Body of pancreas (tissue), 4 donors: ENCODE measurements at places on chromosomes 13 and 19.
A peak's percentile ranks its signal among the peaks of the same experiment; 100 is the strongest.

DNA sequence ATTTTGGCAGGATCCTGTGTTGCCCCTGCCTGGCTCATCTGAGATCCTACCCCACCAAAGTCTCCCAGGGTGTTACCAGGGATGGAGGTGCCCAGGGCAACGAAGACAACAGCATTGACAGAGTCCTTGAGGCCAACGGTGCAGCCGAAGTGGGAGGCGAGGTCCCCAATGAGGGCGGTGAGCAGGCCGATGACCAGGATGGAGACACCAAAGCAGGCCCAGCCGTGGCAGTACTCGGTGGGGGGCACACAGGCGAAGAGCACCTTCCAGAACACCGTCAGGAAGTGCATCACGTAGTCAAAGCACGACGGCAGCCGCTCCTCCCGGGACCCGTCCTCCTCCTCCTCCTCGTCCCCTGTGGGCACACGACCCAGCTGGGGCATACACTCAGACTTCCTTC is 12.8 kb upstream of the MEIS3 start:
- no peaks in the 10 kb centered on the region for H3K36me3 ChIP-seq
- no peak overlapping the region for H3K27ac ChIP-seq
- peaks cover 22% of the 10 kb centered on the region for H3K4me1 ChIP-seq
- DNase-seq: no peak
- no peak overlapping the region for H3K4me3 ChIP-seq
- H3K27me3 ChIP-seq: no peaks in the 10 kb centered on the region

DNA sequence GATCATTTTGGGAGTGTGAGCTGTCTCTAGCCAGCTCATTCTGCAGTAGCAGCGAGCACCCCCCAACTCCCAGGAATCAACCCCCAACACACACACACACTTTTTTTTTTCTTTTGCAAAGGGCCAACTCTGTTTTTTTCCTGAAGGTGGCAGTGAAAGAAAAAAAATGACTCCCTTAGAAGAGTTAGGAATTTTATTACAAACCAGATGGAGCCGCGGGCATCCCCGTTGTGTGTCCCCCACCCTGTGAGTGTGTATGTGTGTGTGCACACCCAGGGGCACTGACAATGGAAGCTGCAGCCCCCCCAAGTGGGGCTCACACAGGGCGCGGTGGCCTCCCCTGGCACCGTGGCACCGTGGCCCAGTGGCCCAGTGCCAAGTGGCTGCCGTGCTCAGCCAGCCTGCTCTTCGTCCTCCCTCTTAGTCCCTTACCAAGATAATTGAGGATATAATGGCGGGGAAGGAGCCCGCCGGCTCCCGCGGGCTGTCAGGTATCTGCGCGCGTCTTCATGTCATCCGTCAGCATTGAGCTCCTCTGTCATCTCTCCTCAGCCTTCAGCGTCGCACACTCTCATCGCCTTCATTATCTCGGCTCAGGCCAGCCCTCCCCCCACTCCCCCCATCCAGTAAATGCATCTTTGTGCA is 314.1 kb downstream of the ZNF536 start:
- no peak overlapping the region for H3K27ac ChIP-seq
- H3K36me3 ChIP-seq: no peaks in the 10 kb centered on the region
- H3K4me1 ChIP-seq: peaks cover 5% of the 10 kb centered on the region
- H3K27me3 ChIP-seq: peaks cover 5% of the 10 kb centered on the region
- no peak for DNase-seq

DNA sequence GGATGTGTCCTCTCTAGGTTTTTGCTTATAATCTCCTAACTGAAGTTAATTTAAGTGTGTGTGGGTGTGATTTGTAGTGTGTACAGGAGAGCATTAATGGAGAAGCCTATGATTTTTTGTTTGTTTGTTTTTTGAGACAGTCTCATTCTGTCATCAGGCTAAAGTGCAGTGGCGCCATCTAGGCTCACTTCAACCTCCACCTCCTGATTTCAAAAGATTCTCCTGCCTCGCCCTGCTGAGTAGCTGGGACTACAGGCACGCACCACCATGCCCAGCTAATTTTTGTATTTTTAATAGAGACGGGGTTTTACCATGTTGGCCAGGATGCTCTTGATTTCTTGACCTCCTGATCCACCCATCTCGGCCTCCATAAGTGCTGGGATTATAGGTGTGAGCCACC is 20.6 kb downstream of the ZNF701 start:
- H3K36me3 ChIP-seq: no peaks in the 10 kb centered on the region
- DNase-seq: no peak
- no peaks in the 10 kb centered on the region for H3K27me3 ChIP-seq
- H3K27ac ChIP-seq: no peak overlapping the region

DNA sequence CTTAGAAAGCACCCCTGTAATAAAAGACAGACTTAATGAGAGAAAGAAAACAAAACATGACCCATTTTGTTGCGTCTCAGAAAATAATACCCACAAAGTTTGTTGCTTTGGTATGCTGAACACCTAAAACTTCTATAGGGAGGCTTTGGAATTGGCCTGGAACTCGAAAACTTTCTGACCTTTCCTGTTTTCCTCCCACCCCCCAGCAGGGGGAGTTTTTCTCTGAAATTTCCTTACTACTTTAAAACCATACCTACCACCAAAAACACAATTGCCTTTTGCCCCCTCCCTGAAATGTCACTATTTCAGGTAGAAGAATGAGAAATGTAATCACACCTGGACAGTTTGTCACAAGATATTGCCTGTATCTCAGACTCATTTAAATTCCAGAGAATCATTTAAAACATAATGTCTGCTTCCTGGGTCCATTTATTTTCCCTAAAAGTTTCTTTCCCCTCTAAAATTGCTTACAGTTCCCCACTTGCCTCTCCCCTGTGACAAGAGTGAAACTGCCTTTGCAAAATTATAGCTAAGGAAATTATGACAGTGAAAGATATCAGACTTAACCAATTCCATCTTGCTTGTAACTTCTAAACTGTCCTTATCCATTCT is 2700.2 kb downstream of the PCDH9 start:
- no peak overlapping the region for H3K4me3 ChIP-seq
- H3K4me1 ChIP-seq: no peaks in the 10 kb centered on the region
- no peak overlapping the region for H3K27ac ChIP-seq
- H3K36me3 ChIP-seq: no peaks in the 10 kb centered on the region
- no peaks in the 10 kb centered on the region for H3K27me3 ChIP-seq

- no peaks in the 10 kb centered on the region for H3K36me3 ChIP-seq
- no peak overlapping the region for H3K27ac ChIP-seq
- DNase-seq: no peak
- no peak overlapping the region for H3K4me3 ChIP-seq
- no peaks in the 10 kb centered on the region for H3K27me3 ChIP-seq
- peaks cover 13% of the 10 kb centered on the region for H3K4me1 ChIP-seq
Observed at GRCh38 chr19:29815231-29815630, 3.4 kb downstream of the CCNE1 start.

- H3K27ac ChIP-seq: no peak overlapping the region
- no peaks in the 10 kb centered on the region for H3K36me3 ChIP-seq
- H3K4me3 ChIP-seq: no peak overlapping the region
- H3K27me3 ChIP-seq: no peaks in the 10 kb centered on the region
- no peaks in the 10 kb centered on the region for H3K4me1 ChIP-seq
Observed at GRCh38 chr19:31554360-31554759, 205.1 kb upstream of the TSHZ3 start.

DNA sequence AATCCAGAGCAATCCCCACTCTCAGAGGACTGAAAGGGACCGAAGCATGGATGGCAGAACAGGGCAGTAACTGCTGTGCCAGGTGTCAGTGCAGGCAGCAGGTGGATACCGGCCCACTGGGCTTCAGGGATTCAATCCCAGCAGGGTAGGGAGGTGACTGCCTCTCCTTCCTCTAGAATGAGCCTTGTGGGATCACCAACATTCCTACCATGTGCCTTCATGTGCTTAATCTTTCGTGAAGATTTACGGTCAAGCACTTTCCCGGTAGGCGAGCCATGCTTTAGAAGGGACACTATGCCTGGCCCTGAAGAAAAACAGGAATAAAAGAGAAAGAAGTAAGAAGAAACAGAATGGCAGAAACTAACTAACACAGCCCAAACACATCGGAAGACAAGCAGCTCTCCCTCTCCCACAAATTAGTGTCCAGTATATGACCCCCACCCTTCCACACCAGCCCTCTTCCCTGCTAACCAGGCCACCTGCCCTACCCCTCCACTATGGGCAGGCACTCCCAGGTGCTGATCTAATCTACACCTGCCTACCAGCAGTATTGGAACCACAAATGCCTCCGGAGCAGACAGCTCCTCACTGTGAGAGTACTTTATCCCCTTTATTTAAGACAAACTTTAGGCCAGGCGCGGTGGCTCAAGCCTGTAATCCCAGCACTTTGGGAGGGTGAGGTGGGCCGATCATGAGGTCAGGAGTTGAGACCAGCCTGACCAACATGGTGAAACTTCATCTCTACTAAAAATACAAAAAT is 162.5 kb downstream of the NUFIP1 start:
- no peak for DNase-seq
- no peaks in the 10 kb centered on the region for H3K36me3 ChIP-seq
- no peak overlapping the region for H3K4me3 ChIP-seq
- no peak overlapping the region for H3K27ac ChIP-seq
- no peaks in the 10 kb centered on the region for H3K27me3 ChIP-seq
- no peaks in the 10 kb centered on the region for H3K4me1 ChIP-seq

GRCh38 chr19:31596751-31597150 is 247.5 kb upstream of the TSHZ3 start:
- DNase-seq: no peak
- H3K4me1 ChIP-seq: no peaks in the 10 kb centered on the region
- no peak overlapping the region for H3K27ac ChIP-seq
- no peaks in the 10 kb centered on the region for H3K36me3 ChIP-seq

- H3K4me3 ChIP-seq: no peak overlapping the region
- no peaks in the 10 kb centered on the region for H3K27me3 ChIP-seq
- no peak for DNase-seq
- no peak overlapping the region for H3K27ac ChIP-seq
- peaks cover 16% of the 10 kb centered on the region for H3K4me1 ChIP-seq
Observed at GRCh38 chr19:17340871-17341357, 3.6 kb downstream of the GTPBP3 start.

DNA sequence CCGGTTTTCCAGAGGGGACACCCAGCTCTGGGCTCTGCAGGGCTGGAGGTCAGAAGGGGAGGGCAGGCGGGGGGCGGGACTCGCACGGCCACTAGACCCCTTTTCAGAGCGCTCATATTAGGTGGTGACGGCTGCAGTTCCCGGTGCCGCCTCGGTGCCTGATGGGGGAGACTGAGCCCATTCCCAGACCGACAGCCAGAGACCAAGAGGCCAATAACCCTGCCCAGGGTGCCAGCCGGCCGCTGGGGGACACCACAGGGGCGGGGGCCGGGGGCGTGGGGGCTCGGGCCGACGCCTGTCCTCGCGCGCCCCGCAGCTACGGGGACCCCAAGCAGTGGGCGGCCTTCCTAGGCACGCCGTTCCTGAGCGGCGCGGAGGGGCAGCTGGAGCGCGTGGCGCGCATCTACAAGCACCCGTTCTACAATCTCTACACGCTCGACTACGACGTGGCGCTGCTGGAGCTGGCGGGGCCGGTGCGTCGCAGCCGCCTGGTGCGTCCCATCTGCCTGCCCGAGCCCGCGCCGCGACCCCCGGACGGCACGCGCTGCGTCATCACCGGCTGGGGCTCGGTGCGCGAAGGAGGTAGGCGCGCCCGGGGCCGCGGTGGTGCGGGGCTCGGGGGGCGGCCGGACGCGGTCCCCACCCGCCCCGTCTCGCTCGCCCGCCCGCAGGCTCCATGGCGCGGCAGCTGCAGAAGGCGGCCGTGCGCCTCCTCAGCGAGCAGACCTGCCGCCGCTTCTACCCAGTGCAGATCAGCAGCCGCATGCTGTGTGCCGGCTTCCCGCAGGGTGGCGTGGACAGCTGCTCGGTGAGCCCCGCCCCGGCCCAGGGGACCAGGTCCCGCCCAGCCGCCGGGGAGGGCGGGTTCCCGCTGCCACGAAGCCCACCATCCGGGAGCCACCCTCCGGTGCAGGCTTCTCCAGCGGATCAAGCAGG is 2.4 kb downstream of the TIMM13 start:
- no peak overlapping the region for H3K4me3 ChIP-seq
- H3K27me3 ChIP-seq: no peaks in the 10 kb centered on the region
- H3K27ac ChIP-seq: peak overlapping the region; percentile 99
- peaks cover 62% of the 10 kb centered on the region for H3K4me1 ChIP-seq
- no peaks in the 10 kb centered on the region for H3K36me3 ChIP-seq
- DNase-seq: peak; percentile 70

- DNase-seq: no peak
- H3K4me3 ChIP-seq: no peak overlapping the region
- H3K4me1 ChIP-seq: peaks cover 7% of the 10 kb centered on the region
- peak overlapping the region; percentile 42 for H3K27ac ChIP-seq
- no peaks in the 10 kb centered on the region for H3K36me3 ChIP-seq
Observed at GRCh38 chr13:34816245-34816884, 125.7 kb upstream of the NBEA start.

GRCh38 chr19:49590971-49591730 is at the start of gene PRR12:
Gene PRR12, plus strand, starts transcription at chr19:49591182. Its CDS starts 473 bp downstream, at chr19:49591655.
- H3K4me3 ChIP-seq: peak within 1 kb of the TSS; percentile 71
- peak within 1 kb of the TSS; percentile 89 for H3K27ac ChIP-seq

GRCh38 chr13:82116422-82116989 is 1765.8 kb downstream of the SLITRK1 start:
- H3K27ac ChIP-seq: no peak overlapping the region
- DNase-seq: no peak
- H3K4me1 ChIP-seq: no peaks in the 10 kb centered on the region
- no peaks in the 10 kb centered on the region for H3K27me3 ChIP-seq

DNA sequence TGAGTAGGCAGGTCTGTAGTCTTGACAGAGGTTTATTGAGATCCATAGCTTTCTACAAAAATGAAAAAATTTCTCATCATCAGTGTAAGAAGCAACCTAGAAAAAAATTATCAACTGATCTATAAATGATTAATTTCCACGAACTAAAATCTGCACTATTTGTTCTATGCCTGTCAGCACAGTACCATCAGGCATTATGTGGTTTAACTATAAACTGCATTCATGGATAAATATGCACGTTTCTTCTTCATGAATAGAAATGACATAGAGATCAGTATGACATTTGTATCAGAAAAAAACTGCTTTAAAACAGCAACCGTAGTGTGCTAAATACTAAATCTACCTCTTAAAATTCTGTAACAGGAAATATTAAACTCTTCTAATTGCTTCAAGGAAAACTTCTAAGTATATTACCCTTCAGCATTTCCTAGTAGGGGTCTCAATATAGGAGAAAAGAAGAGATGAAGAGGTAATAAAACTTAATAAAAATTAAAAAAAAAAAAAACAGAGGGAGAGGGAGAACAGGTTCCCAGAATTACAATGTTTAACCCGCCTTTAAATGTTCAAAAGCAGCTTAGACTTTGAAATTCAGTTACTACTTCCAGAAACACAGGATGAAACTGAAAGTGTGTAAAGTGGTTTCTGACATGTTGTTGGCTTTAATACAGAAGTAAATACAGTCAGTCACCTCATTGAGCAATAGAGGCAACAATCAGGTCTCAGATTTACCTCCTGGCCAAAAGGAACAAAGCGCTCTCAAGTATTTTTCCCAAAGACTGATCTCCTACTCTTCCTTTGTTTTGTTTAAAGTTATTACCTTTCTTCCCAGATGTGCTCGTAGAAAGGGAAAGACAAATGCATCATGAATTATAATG is 144.4 kb downstream of the DIAPH3 start:
- no peak for DNase-seq
- peak overlapping the region; percentile 0 for H3K27ac ChIP-seq
- H3K4me3 ChIP-seq: no peak overlapping the region
- H3K4me1 ChIP-seq: peaks cover 15% of the 10 kb centered on the region

GRCh38 chr19:10292206-10292788 is 2.5 kb downstream of the ICAM5 start:
- H3K27ac ChIP-seq: no peak overlapping the region
- peaks cover 81% of the 10 kb centered on the region for H3K27me3 ChIP-seq
- H3K36me3 ChIP-seq: no peaks in the 10 kb centered on the region
- H3K4me3 ChIP-seq: no peak overlapping the region
- peak; percentile 71 for DNase-seq
- H3K4me1 ChIP-seq: peaks cover 66% of the 10 kb centered on the region

GRCh38 chr13:104737713-104738112 is 1671.5 kb upstream of the SLC10A2 start:
- H3K27ac ChIP-seq: no peak overlapping the region
- DNase-seq: no peak
- H3K36me3 ChIP-seq: no peaks in the 10 kb centered on the region
- H3K4me1 ChIP-seq: no peaks in the 10 kb centered on the region
- H3K27me3 ChIP-seq: no peaks in the 10 kb centered on the region
